Coronary artery (tissue), 2 donors: ENCODE measurements at places on chromosomes 1 and 21.

DNA sequence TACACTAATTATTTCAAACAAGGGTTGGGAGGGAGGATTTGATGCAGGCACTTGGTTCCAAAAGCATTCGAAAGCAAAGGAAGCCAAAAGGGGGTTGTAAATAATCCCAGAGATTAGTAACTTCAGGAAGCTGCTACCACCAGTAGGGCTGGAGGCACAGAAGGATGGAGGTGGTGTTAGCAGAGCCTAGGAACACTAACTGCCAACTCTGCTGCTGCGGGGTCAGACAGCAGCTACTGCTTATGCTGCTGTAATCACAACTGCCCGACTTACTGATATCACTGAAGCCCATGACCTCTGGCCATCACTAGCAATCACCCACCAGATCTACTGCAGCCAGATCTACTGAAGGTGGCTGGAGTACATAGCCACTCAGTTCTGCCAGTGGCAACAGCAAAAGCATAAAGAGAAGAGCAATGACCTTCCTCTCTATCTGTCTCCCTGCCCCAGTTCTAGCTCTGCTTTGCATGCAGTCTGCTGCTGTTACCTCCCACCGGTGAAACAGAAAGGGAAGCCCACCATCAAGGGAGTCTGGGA, 408.5 kb downstream of the PLPP3 start:
- no peak for DNase-seq

DNA sequence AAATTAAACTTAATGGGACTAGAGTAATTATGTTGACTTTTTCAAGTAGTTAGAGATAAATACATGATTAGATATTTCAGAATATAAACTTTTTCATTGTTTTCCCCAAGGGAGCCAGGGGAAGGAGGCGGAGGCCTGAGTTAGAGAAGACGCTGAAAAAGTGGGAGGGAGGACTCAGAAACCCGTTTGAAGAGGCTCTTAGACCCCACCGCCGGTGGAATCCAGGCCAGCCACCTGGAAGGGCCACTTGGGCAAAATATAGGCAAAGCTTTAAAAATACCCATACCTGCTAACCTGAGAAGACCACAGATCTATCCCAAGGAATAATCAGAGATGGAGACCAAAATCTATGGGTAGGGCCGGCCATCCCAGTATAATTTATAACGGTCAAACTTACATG, 242.6 kb downstream of the PTPRU start:
- peak; percentile 16 for DNase-seq

- DNase-seq: no peak
Observed at GRCh38 chr1:235938709-235939479, 72.2 kb upstream of the LYST start.

GRCh38 chr1:48200166-48200900, 22.2 kb upstream of the SLC5A9 start:
- DNase-seq: no peak

DNA sequence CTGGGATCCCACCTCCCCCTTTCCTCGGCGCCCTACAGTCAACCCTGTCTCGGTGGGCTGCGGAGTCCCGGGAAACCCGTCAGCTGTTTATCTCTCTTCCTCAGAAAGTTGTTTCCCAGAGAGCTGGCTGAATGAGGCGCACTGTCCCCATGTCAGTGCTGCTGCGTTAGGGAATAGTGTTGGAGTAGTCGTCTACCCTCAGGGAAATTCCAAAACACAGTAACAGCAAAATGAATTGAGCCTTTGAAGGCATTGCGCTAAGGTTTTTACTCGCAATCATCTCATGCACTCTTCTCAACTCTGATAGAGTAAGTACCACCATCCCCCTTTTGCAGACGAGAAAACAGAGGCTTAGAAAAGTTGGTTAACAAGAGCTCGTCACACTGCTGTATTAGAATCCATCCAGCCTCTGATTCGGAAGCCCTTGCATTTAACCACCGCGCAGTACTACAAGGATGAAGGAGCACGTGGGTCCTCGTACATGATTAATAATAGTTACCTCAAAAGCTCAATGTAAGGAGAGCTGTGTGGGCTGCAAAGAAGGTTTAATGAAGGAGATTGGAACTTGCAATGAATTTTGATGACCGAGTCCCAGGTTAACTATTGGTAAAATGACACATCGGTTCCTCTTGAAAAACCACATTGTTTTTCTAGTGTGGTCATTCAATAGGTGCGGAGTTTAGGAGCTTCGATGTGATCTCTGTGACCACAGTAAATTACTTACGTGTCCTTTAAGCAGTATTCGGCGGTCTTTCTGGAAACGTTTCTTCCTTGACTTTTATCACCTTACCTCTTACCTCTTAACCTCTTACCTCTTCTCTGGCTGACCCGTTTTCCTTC, 788 bp upstream of the EDEM3 start:
- DNase-seq: no peak

DNA sequence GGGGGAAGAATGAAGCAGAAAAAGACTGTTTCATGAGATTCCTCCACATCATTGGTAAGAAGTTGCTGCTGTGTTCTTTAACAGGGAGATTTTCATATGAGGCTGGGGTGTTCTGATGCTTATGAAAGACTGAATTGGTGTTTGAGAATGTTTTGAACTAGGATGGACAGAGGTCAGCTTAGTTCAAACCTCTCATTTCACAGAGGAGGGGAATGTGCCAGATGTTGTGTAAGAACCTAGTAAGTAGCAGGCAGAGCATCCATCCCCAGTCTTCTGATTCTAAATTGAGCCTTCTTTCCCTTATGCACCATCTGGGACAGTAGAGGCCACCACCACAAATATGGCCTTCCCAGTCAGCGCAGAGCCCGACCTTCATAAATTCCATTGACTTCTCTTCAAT, 43.7 kb downstream of the SAMD13 start:
- DNase-seq: no peak

DNA sequence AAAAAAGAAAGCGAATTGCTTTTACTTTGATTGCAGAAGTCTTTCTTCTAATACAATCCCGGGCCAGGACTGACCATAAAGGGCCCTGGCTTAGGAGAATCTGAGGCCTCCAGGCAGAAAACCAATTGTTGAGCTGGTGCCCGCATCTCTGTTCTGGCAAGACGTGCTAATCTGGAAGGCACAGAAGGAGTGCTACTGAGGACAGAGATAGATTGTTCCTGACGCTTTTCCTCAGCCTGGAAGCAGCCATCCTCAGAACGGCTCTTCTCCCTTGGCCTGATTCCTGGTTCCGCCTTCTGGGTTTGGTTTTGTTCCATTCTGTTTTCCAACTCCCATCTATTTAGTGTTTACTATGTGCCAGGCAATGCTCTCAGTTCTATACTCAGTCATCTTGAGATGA, 44.8 kb upstream of the SPOCD1 start:
- DNase-seq: no peak

GRCh38 chr21:16912075-16912474, 600.8 kb upstream of the CXADR start:
- DNase-seq: no peak

GRCh38 chr1:6519935-6520671, 28.6 kb upstream of the PLEKHG5 start:
- no peak for DNase-seq

DNA sequence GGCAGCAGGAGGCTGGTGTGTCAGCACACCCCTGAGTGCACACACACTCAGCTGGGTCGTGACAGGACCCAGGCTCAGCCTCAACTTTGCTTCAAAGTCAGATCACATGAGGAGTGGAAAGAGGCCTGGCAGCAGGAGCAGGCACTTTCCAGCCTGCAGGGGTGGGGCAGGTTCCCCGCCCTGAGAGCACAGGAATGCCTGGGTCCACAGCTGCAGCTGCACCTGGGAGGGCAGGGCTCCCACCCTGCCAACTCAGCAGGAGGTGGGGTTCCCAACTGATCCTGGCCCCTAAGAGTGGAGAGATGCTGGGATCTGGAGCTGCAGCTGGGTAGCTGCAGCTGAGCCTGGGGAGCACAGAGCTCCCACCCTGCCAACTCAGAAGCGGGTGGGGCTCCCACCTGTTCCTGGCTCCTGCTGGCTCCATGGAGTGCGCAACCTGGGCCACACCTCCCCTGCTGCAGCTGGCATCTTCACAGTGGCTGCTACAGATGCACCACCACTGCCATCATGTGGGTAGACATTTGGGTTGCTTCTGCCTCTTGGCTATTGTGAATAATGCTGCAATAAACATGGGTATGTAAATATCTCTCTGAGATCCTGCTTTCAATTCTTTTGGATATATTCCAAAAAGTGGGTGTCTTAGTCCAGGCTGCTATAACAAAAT, 415.4 kb downstream of the TTLL7 start:
- DNase-seq: no peak

- DNase-seq: no peak
Observed at GRCh38 chr1:102071451-102071850, 74.7 kb upstream of the OLFM3 start.

- DNase-seq: no peak
Observed at GRCh38 chr1:154689083-154689482, 81.1 kb upstream of the ADAR start.

- no peak for DNase-seq
Observed at GRCh38 chr1:186813420-186813819, 15.3 kb upstream of the PLA2G4A start.

- no peak for DNase-seq
Observed at GRCh38 chr1:224684979-224685425, 68.9 kb downstream of the CNIH3 start.

DNA sequence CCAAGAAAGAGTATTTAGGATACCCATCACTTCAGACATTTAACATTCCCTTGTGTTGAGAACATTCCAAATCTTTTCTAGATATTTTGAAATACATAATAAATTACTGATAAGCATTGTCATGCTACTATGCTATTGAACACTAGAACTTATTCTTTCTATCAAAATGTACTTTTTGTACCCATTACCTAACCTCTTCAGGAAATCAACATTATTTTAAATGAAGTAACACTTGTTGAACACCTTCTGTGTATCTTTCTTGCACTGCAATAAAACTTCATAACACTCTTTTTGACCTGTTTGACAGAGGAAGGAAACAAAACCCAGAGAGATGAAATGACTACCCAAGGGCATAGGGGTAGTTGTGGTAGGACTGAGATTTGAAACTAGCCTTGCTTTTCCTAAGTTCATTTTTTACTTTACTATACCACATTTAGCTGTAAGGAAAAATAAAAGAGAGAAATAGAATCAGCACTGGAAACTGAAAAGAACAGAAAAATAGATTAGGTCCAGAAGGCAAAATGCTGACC, 99.4 kb downstream of the UCHL5 start:
- DNase-seq: no peak

- no peak for DNase-seq
Observed at GRCh38 chr1:204320382-204320804, 39.3 kb downstream of the PLEKHA6 start.

GRCh38 chr21:42465803-42466127, 30.3 kb downstream of the RSPH1 start:
- DNase-seq: no peak

DNA sequence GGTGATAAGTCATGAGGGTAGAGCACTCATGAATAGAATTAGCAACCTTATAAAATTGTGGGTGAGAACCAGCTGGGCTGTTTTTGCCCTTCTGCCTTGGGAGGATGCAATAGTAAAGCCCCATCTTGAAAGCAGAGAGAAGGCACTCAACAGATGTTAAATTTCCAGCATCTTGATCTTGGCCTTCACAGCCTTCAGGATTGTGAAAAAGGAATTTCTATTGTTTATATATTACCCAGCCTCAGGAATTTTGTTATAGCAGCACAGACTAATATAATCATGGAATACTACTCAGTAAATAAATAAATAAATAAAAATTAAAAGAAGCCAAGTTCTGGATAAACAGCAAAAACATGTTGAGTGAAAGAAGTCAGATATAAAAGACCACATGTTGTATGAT, 175.2 kb downstream of the KCNT2 start:
- no peak for DNase-seq

DNA sequence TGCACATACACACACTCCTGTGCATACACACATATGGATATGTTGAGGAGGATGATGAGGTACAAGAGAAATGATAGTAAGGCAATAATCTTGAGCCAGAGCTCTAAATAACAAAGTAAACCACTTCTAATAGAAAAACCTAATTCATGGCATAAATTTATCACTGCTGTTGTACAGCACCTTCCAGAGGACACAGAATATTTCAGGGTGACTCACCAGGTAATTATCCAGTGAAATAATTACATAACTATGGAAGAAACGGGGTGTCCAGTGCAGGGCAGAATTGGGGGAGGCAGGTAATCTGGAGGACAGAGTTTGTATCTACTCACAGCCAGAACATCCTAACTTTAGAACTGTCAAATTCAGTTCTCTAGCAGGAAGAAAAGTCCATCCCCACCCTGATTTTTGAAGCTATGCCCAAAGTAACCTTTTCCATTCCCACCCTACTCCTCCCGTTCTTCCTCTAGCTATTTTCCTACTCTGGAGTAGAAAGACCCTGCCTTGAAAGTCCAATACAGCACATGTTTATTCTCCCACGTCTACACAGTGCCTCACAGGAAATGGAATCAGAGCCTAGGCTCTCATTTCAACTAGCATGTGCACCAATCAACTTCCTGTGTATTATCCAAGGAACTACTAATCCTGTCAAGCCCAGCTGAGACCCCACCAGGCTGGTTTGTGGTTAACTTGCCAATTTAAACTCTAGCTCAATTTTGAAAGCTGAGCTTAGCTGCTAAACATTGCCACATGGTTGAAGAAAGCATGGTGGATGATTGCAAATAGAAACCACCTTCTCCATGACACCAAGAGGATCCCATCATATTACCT, 96.6 kb downstream of the PTPN14 start:
- no peak for DNase-seq

DNA sequence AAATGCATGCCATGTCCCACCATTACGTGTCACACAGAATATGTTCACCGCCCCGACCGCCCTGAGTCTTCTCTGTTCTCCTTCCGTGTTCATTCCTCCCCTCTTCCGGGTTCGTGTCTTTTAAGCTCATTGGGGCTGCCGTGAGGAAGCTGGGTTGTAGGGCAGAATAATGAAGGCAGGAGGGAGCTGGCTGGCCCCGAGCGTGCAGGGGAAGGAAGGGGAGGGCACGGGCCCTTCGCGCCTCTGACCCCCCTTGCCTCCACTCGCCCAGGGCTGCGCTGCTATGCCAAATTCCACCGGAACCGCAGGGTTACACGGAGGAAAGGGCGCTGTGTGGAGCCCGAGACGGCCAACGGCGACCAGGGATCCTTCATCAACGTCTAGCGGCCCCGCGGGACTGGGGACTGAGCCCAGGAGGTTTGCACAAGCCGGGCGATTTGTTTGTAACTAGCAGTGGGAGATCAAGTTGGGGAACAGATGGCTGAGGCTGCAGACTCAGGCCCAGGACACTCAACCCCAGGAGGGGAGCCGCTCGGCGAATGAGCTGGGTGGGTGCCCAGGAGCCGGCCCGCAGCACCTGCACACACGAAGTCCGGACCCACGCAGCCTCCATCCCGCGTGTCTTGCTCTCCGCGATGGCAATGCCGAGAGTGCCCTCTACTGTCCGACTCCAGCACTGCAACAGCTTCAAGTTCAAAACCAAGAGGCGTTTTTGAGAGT, 16.5 kb upstream of the AGTRAP start:
- DNase-seq: peak; percentile 84

GRCh38 chr1:88581703-88582102, 102.4 kb upstream of the PKN2 start:
- DNase-seq: no peak

GRCh38 chr1:187264995-187265602, 436.4 kb downstream of the PLA2G4A start:
- DNase-seq: no peak
